ENCODE measurements at places on chromosomes 12 and 14.

DNA sequence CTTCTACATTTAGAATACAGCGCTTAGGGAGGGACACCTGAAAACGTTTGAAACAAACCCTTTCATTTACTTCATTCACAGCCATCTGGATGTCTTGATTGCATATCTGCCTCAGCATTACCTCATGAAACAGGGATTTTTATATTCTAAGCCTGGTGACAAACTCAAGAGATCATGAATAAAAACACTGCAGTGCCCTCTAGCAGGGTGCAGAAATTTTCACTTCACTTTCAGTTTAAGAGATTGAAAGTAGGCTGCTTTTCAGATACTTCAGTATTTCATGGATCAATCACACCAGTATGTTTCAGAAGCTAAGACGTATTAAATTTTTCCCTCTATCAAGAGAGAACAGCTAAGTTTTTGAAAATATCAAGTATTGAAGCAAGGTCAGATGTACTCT lies 467.8 kb downstream of the MDGA2 start:
- no peak for DNase-seq

DNA sequence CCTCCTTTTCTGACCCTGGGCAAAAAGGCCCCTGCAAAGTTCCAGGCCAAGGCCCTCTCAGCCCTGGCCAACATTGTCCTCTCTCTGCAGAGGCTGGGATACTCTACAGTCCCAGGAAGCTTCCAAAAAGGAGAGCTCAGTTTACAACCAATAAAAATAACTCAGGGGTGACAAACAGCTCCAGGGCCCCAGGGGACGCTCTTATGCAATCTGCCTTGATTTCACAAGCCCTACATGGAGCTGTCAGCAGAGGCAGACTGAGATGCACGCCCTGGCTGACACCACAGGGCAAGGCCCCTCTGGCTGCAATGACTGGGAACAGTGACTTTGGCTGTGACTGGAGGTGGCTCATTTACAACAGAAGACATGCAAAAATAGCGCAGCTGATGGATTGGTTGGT lies 129.0 kb upstream of the MED13L start:
- no peak for DNase-seq

GRCh38 chr14:94548999-94549985 lies 11.9 kb upstream of the SERPINA4 start:
- DNase-seq: peak; percentile 47

DNA sequence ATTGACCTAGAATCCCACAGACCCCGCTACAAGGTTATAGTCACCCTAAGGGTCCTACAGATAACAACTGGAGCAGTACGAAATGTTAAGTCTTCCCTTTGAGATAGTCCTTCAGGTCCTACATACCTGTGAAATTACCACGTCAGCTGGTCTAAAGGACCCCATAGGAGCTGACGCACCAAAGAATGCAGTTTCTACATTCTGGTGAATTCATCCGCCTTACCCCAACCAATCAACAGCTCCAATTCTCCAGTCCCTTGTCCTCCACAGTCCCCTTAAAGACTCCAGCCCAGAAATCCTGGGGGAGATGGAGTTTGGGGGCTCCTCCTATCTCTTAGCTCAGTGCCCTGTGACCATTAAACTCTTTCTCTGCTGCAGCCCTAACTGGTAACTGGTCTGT lies 36.2 kb upstream of the PRMT8 start:
- DNase-seq: no peak

DNA sequence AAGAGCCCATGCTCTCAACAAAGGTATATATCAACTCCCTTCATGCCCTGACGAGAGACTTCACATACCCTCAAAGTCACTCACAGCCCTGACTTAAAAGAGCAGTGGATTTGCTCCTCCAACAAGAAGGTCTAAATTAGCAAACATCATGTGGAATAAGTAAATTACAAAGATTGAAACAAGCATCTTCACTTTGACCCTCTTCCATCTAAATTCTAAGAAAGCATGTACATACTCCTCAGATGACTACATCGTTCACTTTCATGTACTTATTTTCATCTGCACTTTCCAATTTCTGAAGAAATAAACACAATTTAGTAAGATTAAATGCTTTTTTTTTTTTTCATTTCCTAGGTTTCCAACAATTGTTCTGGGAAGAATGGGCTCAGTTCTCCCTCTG lies 38.6 kb upstream of the KRR1 start:
- no peak for DNase-seq

- DNase-seq: no peak
These were observed 77.8 kb upstream of the MAX start for GRCh38 chr14:65179918-65180724.

- no peak for DNase-seq
These were observed 124.7 kb downstream of the PAPOLA start for GRCh38 chr14:96626916-96627315.

DNA sequence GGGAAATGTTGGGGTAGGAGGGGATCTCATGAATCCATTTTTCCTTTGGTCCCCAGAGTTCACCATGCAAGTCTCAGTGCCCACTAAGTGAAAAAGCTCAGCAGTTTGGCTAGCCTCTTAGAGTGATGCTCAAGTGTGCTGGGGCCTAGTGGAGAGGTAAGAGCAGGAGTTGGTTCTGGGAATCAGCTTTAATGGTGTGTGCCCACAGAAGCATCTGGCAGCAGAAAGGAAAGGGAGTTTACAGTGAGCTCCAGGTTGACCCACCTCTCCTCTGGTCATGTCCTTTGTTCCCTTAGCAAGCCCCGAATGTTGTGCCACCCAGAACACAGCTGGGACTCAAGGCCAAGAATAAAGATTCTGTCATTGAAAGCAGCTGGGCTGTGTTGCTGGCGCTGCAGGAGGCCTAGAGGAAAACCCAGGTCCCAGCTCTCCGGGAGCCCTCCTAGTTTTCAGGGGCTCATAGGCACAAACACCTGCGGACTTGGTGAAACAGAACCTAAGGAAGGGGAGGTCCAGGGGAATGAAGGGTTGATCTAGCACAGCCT lies 320.8 kb downstream of the ZFP36L1 start:
- no peak for DNase-seq

All from GM12891 (cell line).